ENCODE measurements at places on chromosomes 7 and 10.
A peak's percentile ranks its signal among the peaks of the same experiment; 100 is the strongest.

GRCh38 chr7:83807774-83808173, 158.8 kb upstream of the SEMA3E start:
- no peak for DNase-seq

- no peak for DNase-seq
Measured at GRCh38 chr7:99629643-99630042, 12.9 kb downstream of the ZSCAN25 start.

DNA sequence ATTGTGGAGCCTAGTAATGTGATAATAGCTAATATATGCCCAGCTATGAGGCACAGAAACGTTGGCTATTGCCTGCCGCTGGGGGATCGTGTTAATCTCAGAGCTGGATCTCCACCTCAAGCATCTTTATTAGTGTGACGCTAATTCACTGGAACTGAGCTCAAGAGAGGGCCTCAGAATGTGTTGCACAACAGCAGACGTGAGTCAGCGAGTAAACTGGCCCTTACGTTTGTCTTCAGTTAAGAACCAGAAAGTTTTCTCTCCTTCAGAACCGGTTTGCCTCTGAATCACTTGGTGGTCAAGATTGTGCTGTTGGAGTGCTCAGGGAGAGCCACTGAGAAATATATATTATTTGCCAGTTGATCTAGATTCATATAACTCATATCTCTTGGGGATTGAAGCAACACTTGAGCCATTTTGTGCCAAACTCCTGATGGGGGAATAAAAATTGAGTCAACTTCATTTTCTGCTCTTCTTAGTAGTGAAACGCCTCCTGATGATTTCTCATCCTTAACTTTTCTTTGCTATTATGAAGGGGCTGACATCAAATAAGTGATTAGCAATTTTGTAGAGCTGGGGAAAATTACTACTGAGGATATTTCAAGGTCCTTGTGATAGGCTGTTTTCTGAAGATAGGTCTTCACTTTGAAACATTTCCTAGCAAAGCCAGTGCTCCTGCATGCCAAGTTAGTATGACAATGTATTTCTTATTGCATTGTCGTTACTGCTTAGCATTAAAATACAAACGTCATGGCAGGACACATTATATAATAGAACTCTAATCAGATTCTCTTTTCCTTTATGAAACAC, 22.3 kb downstream of the BZW2 start:
- no peak for DNase-seq

- DNase-seq: no peak
Measured at GRCh38 chr10:90919683-90920574, 958 bp downstream of the ANKRD1 start.

DNA sequence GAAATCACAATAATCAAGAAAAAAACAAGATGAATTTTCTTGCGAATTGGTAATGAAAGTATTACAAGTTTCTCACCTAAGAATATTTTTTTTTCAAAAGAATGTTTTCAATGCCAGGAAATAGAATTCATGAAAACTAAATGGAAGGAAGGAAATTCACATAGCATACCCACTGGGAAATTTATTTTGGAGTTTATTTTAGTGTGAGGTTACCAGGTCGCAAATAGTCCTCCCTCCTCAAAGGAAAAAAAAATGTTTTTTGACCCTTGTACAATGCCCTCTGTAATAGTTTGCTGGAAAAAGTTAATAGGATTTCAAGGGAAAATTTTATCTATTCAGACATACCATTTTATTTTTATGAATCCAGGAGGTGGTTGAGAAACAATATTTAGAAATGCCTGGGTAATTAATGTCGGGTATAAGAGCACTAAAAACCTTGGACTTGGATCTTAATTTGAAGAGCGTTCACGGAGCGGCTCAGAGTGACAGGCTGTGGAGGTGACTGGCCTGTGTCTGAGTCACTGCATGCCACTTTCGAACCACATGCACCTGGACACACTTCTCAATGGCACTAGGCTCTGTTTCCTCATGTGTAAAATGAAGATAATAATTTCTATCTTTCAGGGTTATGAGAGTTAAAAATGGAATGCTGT, 28.2 kb downstream of the CUBN start:
- no peak for DNase-seq

- DNase-seq: peak; percentile 54
Measured at GRCh38 chr10:50554995-50555568, 68.7 kb downstream of the SGMS1 start.

DNA sequence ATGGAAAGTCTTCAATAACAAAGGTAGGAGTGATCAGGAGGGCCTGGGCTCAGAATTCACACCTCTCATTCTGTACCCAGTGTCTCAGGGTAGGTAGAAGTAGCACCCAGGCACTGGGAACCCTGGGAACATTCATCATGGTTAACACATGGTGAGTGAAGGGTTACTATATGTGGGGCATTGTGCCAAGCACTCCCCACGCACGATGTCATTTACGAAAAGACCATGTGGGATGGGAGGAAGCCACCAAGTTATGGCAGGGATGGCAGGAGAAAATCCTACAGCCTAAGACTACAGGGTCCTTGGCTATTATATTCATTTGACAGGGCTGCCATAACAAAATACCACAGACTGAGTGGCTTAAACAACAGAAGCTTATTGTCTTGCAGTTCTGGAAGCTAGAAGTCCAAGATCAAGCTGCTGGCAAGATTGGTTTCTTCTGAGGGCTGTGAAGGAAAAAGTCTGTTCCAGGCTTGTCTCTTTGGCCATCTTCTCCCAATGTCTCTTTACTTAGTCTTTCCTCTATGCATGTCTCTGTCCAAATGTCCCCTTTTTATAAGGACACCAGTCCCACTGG, 27.7 kb upstream of the DDIT4 start:
- DNase-seq: no peak

- DNase-seq: no peak
Measured at GRCh38 chr10:28734938-28735759, 57.8 kb downstream of the BAMBI start.

DNA sequence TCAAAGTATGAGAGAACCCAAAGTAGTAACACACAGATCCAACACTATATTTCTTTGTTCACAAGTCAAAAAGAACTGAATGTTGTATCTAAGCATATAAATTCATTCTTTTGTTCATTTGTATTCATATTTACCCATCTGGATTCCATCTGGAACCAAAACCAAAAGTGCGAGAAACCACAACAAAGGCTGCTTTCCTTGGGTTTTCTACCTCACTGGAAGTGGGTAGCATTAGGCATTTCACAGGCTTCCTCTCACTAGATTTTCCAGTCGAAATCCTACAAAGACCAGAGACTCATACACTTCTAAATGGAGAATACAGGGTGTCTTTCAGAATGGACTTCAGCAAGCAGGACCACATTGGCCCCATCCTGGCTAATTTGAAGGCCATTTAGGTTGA, 109.8 kb upstream of the WNT16 start:
- no peak for DNase-seq

- no peak for DNase-seq
Measured at GRCh38 chr10:20858292-20859124, 38.6 kb downstream of the NEBL start.

DNA sequence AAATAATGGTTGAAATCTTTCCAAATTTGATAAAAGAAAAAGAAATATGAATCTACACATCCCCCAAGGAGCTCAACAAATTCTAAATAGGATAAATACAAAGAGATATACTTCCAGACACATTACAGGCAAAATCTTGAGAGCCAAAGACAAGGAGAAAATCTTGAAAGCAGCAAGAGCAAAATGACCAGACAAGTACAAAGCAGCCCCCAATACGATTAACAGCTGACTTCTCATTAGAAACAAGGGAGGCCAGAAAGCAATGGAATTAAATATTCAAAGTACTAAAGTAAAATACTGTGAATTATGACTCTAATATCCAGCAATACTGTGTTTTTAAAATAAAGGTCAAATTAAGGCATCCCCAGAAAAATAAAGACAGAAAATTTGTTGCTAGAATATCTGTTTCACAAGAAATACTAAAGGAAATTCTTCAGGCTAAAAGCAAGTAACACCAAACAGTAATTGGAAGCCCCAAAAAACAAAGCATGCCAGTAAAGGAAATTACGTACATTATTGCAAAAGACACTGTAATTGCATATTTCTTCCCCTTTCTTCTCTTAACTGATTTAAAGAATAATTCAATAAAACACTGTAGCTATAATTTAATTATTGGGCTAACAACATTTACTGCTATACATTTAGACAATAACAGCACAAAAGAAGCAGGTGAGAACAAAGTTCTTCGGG, 36.4 kb downstream of the ZNF438 start:
- DNase-seq: no peak

- DNase-seq: no peak
Measured at GRCh38 chr7:132138817-132139216, 437.5 kb downstream of the PLXNA4 start.

DNA sequence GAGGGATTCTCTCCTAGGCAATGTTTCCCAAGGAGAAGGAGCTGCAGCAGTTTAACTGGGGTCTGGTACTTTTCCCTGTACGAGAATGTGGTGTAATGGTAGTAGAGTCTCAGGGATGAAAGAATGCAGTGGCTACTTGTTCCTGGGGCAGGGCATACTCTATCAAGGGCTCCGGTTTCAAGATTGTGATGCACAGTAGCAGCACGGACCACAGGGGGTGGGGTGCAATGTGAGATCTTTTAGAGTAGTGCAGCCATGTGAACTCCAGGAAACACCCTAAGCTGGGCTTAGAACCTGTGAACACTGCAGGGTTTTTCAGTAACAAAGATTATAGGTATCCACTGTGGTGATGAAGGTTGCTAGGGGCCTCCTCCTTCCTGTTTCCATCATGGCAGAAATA, 903.9 kb downstream of the NRG3 start:
- no peak for DNase-seq

DNA sequence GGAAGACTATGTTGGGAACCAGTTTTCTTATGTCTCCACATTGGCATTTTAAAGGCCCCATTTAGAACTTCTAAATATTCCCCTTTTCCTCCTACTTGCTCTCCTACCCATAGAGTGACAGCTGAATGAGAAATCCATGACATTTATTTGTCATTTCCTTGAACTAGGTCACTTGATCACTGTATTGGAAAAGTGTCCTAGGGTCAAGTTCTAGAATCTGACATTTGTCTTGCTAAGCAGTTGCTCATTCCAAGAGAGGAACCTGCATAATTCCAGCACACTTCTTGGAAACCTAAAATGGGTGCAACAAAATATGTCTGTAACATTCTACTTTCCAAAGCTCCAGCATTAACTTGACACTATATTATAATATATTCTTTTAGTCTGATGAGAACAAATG, 3.6 kb upstream of the DPY19L1 start:
- DNase-seq: no peak

GRCh38 chr10:101164020-101164419, 32.9 kb downstream of the TLX1 start:
- no peak for DNase-seq

DNA sequence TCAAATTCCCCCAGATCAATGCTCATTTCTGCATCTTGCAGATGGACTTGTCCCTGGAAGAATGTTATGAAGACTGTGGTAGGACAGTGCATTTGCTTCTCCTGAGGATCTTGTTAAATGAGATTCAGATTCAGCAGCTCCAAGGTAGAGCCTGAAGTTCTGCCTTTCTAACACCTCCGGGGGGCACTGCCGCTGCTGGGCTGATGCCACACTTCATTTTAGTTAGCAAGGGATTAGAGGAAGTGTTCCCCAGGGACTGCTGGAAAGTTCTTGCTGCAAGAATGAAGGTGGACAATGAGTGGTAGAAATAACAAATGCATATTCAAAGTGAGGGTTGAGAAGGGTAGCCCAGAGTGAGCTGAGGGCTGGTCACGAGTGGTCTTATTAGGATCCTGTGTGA, 434.3 kb upstream of the AKR1E2 start:
- DNase-seq: no peak

- no peak for DNase-seq
Measured at GRCh38 chr10:79096514-79096913, 27.7 kb downstream of the ZMIZ1 start.

- peak; percentile 39 for DNase-seq
Measured at GRCh38 chr10:74753442-74754211, 72.8 kb upstream of the KAT6B start.

DNA sequence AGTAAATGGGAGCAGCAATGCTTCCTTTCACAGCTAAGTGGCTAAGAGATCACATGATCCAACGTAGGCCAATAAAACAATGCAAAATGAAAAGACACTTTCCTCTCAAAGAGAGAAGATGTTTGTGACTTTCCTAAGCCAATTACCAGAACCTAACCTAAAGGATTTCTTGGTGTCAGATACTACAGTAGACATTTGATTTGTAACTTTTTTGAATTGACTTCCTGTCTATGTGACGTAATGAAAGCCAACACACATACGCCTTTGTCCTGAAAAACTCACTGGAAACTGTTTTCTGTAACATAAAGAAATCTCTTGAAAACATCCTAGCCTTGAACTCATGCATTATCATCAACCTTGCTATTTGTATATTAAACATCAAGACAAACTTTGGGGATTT, 417.1 kb downstream of the GPAM start:
- no peak for DNase-seq

GRCh38 chr7:48426966-48427555, 255.8 kb downstream of the ABCA13 start:
- DNase-seq: no peak

- no peak for DNase-seq
Measured at GRCh38 chr10:72502581-72502980, 123.3 kb downstream of the MICU1 start.

GRCh38 chr7:111863269-111863668, 301.0 kb upstream of the IMMP2L start:
- no peak for DNase-seq

- no peak for DNase-seq
Measured at GRCh38 chr10:26733750-26734568, 36.5 kb downstream of the PDSS1 start.

- peak; percentile 15 for DNase-seq
Measured at GRCh38 chr10:49271346-49271745, 27.6 kb upstream of the C10orf71 start.

- DNase-seq: no peak
Measured at GRCh38 chr7:32588657-32589056, 93.4 kb downstream of the AVL9 start.

- no peak for DNase-seq
Measured at GRCh38 chr10:5805711-5806110, 7.5 kb downstream of the GDI2 start.

- no peak for DNase-seq
Measured at GRCh38 chr10:115082506-115082905, 10.7 kb upstream of the ATRNL1 start.

GRCh38 chr10:79381804-79382221, 34.5 kb downstream of the PPIF start:
- peak; percentile 39 for DNase-seq

DNA sequence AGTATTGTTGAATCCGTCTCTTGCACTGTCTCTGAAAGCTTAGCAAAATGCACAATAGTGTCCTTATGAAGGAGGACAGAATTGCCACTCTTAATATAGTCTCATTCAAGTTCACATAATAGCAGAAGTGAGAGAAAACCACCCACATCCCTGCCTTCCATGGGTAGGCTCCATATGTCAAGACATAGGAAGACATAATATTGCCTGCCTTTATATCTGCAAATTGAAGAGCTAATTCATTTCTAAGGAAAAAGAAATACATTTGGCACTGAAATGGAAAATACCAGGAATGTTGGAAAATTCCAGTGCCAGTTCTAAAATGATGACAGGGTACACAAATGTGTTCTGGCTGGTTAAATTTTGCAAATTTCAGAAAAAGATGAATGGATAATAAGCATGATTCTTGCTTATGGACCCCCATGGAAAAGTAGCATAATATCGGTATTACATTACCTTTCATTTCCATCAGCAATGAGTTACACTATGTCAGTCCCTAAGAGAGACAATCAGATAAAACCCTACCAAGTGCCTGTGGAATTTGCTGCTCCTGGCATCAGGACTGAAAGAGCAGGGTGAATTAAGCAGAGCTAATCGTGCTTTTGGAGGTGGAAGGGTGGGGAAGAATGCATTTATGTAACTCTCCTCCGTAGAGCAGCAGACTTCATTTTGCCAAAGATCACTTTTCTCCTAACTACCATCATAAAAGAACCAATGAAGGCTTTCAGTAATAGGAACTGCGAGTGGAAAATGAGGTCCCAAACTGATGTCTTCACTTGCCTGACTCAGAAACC, 312.6 kb downstream of the FGFR2 start:
- no peak for DNase-seq
